Tracheal epithelial cell (primary cell): ENCODE measurements at places on chromosomes 3 and 15. TPM values are rescaled to one million over a fixed set of nuclear protein-coding genes. Genes with fewer than 3 reads are reported as not detected.

VWA5B2 gene
- total RNA-seq = not detected in 2 replicates

MORC1 gene
- not detected in 2 replicates for total RNA-seq

ARHGEF26 gene
- total RNA-seq = 0.24 and 0.85 TPM in 2 replicates

GP9 gene
- total RNA-seq = not detected in 2 replicates

SOX14 gene
- not detected in 2 replicates for total RNA-seq

AMOTL2 gene
- total RNA-seq = 61.8 and 114 TPM in 2 replicates

MON1A gene
- total RNA-seq = 14.3 and 16.6 TPM in 2 replicates

CDCP1 gene
- total RNA-seq = 52.0 and 107 TPM in 2 replicates

CHRFAM7A gene
- total RNA-seq = under 0.01 TPM in 1 of 2 replicates, not detected in the other

U2SURP gene
- total RNA-seq = 45.8 and 52.0 TPM in 2 replicates

SLC30A4 gene
- total RNA-seq = 1.7 and 2.9 TPM in 2 replicates

ZBED2 gene
- 8.3 and 11.8 TPM in 2 replicates for total RNA-seq

LIPH gene
- total RNA-seq = 1.7 and 3.9 TPM in 2 replicates

GPR27 gene
- 1.5 and 1.9 TPM in 2 replicates for total RNA-seq

UROC1 gene
- not detected in 2 replicates for total RNA-seq
